Activated naive CD8-positive, alpha-beta T cell treated with anti-CD3 and anti-CD28 coated beads, Interleukin-2, amount 10 ng/mL, durations not matched to agents 7 days and 5 days (primary cell): ENCODE measurements at places on chromosomes 1 and 21. TPM values are rescaled to one million over a fixed set of nuclear protein-coding genes. Genes with fewer than 3 reads are reported as not detected.

DNA sequence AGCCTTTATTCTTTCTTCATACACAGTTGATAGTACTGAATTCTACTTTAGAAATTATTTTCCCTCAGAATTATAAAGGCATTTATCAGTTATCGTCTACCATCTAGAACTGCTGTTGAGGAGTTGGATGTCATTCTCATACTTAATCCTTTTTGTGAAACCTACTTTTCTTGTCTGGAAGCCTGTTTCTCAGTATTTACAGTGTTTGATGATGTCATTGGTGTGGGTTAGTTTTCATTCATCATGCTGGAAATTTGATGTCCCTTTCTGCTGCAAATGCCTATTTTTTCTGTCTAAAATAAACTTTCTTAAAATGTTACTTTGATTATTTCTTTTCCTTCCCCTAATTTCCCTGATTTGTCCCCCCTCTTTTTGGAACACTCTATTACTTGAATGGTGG lies 22.8 kb upstream of the ZNF281 start:
- H3K4me3 ChIP-seq, result no peak overlapping the region
- H3K27me3 ChIP-seq, result no peaks in the 10 kb centered on the region
- no peak overlapping the region for H3K27ac ChIP-seq
- H3K4me1 ChIP-seq, result peaks cover 5% of the 10 kb centered on the region
- peaks cover 1% of the 10 kb centered on the region for H3K36me3 ChIP-seq

DNA sequence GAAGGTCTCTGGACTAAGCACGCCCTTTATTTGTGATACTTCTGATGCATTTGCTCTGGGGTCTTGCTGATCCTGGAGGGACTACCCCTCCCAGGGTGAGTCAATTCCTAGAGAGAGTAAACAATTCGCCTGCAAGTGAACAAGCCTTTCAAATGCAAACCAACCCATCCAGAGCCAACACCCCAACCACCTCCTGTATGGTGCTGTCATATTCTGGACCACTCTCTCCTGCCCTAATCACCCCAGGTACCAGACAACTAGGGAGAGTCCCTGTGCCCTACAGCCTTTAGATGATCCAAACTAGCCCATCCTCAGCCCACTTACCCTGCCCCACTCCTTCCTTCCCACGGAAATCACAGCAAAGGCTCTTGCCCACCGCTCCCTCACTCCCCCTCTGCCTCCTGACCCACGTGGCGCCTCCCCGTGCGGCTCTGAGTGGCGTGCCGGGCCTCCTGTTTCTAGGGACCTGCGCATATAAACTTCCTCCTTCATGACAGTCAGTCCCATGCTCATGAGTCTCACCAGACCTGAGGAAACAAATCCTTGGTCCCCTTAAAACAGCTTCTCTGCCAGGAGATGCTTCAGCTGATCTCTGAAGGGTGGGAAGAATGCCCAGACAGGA lies 37.2 kb downstream of the ACTA1 start:
- H3K27me3 ChIP-seq, result peaks cover 51% of the 10 kb centered on the region
- DNase-seq, result no peak
- no peak overlapping the region for H3K4me3 ChIP-seq
- H3K27ac ChIP-seq, result no peak overlapping the region
- no peaks in the 10 kb centered on the region for H3K36me3 ChIP-seq

DNA sequence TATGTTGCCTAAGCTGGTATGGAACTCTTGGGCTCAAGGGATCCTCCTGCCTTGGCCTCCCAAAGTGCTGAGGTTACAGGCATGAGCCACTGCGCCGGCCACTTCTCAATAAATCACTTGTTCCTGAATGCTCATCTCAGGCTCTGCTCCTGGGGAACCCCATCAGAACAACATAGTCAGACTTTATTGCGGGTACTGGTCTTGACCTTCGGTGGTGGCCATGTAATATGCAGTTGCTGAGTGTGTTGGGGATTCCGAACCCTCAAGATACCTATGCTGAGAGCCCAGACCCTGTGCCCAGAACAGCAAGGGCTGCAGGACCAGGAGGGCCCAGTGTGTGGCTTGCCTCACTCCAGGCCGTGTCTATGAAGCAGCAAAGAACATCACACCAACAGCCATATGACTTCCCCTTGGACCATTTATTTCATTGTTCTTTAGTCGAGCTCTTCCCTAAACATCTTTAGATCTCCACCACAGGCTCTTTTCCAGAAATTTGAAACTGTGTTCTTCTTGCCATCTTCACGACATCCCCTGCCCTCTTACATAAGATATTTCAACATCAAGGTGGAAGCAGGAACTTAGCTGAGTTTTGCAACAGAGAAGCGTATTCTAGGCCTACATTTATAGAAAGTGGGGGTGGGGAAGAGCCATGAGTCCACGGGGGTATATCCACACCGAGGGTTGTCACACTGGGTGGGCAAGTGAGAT lies 12.7 kb upstream of the SDHB start:
- no peak overlapping the region for H3K4me3 ChIP-seq
- DNase-seq, result no peak
- H3K4me1 ChIP-seq, result peaks cover 10% of the 10 kb centered on the region
- H3K36me3 ChIP-seq, result no peaks in the 10 kb centered on the region

GRCh38 chr1:94434365-94435045 lies 16.3 kb downstream of the ABCD3 start:
- no peak overlapping the region for H3K4me3 ChIP-seq
- no peaks in the 10 kb centered on the region for H3K27me3 ChIP-seq
- DNase-seq, result no peak
- H3K27ac ChIP-seq, result no peak overlapping the region

DNA sequence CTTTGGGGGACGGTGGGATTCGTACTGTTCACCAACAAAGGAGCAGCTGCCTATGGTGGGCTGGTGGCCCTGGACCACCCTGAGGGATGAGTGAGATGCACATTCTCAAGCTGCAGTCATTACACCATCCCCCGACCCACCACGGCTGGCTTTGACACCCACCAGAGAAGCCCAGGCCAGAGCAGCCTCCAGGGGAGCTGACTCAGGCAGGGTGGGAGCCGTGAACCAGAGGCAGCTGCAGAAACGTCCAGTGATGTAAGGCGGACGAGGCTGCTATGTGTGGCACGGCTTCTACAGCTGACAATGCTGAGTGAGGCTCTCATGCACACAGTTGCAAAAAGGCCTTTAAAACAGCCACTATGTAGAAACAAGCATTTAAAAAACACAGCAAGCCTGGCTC lies 40.1 kb downstream of the CHAF1B start:
- H3K36me3 ChIP-seq, result peaks cover 4% of the 10 kb centered on the region
- peaks cover 14% of the 10 kb centered on the region for H3K4me1 ChIP-seq
- no peak overlapping the region for H3K4me3 ChIP-seq
- no peak overlapping the region for H3K27ac ChIP-seq

GRCh38 chr1:30191154-30191702 lies 532.2 kb downstream of the MATN1 start:
- peaks cover 7% of the 10 kb centered on the region for H3K4me1 ChIP-seq
- no peaks in the 10 kb centered on the region for H3K36me3 ChIP-seq
- peaks cover 2% of the 10 kb centered on the region for H3K27me3 ChIP-seq
- no peak overlapping the region for H3K27ac ChIP-seq
- no peak overlapping the region for H3K4me3 ChIP-seq

- DNase-seq, result no peak
- H3K4me1 ChIP-seq, result no peaks in the 10 kb centered on the region
- peaks cover 2% of the 10 kb centered on the region for H3K27me3 ChIP-seq
- no peak overlapping the region for H3K27ac ChIP-seq
- no peaks in the 10 kb centered on the region for H3K36me3 ChIP-seq
Measured at GRCh38 chr1:30264672-30265025, 458.7 kb downstream of the MATN1 start.

DNA sequence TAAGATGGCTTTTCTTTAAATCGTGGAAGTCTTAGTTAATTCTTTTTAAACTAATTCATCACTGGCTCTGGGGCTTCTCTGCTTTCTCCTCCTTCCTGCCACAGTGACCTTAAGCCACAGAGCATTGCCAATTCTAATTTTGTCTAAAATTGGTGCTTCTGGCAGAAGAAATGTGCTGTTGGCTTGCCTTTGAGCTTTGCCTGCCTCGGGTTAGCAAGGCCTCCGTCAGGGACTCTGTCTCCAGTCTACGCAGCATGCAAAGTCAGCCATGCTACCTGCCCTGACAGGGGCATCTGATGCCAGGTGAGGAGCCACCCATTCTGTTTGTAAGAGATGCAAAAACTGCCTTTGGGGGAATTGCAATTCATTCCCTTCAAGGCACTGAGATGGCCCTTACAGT lies 25.2 kb downstream of the CLDN14 start:
- H3K27me3 ChIP-seq, result peaks cover 10% of the 10 kb centered on the region
- no peak overlapping the region for H3K27ac ChIP-seq
- H3K4me1 ChIP-seq, result no peaks in the 10 kb centered on the region
- no peak for DNase-seq

DNA sequence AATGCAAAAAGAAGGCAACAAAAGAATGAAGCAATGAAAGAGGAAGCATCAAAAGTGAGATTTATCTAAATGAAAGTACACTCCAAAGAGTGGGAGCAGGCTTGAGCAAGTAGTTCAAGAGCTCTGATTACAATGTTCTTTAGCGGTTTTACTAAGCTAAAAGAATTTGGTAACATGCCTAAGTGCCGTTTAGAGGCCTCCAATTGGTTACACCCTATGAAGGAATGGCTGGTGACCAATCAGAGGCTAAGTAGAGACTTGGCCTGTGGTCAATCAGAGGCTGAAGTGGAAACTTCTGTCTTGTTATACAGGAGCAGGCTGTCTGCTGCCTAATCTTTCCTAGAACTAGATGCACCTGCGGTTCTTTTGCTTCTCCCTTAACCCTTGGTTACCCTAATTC lies 59.1 kb downstream of the PTGFR start:
- no peaks in the 10 kb centered on the region for H3K27me3 ChIP-seq
- no peak overlapping the region for H3K4me3 ChIP-seq
- no peaks in the 10 kb centered on the region for H3K36me3 ChIP-seq
- no peak for DNase-seq
- H3K27ac ChIP-seq, result no peak overlapping the region

GRCh38 chr1:204190212-204191211 lies 5.8 kb downstream of the KISS1 start:
- H3K36me3 ChIP-seq, result no peaks in the 10 kb centered on the region
- no peak overlapping the region for H3K27ac ChIP-seq
- H3K4me3 ChIP-seq, result no peak overlapping the region

DNA sequence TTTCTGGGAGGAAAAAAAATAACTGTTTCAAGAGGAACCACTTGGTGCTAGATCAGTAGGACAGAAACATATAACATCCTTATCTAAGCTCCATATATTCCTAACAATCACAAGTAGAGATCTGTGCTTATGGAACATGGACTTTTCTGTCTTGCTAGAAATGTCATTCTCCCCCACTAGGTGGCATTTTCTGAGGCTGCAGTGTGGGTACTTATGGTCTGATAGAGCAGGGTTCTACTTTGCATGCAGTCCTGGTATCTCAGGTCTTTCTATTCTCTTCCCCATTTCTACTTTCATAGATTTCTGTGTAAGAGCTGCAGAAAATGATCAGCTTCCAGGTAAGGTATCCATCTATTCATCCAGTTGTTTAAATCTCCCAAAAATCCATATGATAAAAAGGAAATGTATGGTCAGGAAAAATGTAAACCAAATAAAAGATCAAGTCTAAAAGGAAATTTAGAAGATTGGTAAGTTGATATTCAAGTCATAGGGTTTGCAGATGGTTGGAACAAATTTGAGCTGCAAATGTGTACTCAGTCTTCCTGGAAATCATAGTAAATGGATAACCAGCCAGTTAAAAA lies 1.5 kb downstream of the ZNF684 start:
- H3K27ac ChIP-seq, result no peak overlapping the region
- H3K4me3 ChIP-seq, result peak overlapping the region; percentile 98
- H3K4me1 ChIP-seq, result peaks cover 17% of the 10 kb centered on the region
- H3K27me3 ChIP-seq, result no peaks in the 10 kb centered on the region

GRCh38 chr1:15965228-15965767 lies 10.6 kb downstream of the ZBTB17 start:
- H3K36me3 ChIP-seq, result peaks cover 26% of the 10 kb centered on the region
- no peaks in the 10 kb centered on the region for H3K27me3 ChIP-seq
- H3K27ac ChIP-seq, result peak overlapping the region; percentile 91
- peaks cover 48% of the 10 kb centered on the region for H3K4me1 ChIP-seq

- peaks cover 6% of the 10 kb centered on the region for H3K27me3 ChIP-seq
- peaks cover 1% of the 10 kb centered on the region for H3K36me3 ChIP-seq
- H3K27ac ChIP-seq, result peak overlapping the region; percentile 68
- H3K4me1 ChIP-seq, result peaks cover 12% of the 10 kb centered on the region
- H3K4me3 ChIP-seq, result no peak overlapping the region
Measured at GRCh38 chr1:228989176-228989575, 253.9 kb downstream of the RHOU start.

DNA sequence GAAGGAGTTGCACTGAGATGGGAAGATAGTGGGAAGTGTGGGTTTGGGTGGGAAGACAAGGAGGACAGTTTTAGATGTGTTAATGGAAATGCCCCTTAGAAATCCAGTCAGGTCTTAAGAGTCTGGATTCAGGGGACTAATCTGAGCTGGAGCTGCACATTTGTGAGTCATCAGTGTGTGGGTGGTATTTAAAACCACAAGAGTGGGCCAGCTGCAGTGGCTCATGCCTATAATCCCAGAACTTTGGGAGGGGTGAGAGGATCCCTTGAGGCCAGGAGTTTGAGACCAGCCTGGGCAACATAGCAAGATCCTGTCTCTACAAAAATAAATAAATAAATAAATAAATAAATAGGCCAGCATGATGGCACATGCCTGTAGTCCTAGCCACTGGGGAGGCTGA lies 40.9 kb upstream of the SLC6A9 start:
- no peak for DNase-seq
- H3K27ac ChIP-seq, result no peak overlapping the region
- H3K4me3 ChIP-seq, result no peak overlapping the region
- H3K4me1 ChIP-seq, result peaks cover 10% of the 10 kb centered on the region
- peaks cover 35% of the 10 kb centered on the region for H3K27me3 ChIP-seq
- H3K36me3 ChIP-seq, result peaks cover 1% of the 10 kb centered on the region

- peaks cover 24% of the 10 kb centered on the region for H3K4me1 ChIP-seq
- no peak overlapping the region for H3K4me3 ChIP-seq
- no peaks in the 10 kb centered on the region for H3K27me3 ChIP-seq
- H3K36me3 ChIP-seq, result peaks cover 44% of the 10 kb centered on the region
- peak overlapping the region; percentile 67 for H3K27ac ChIP-seq
- DNase-seq, result no peak
Measured at GRCh38 chr1:41005876-41006275, 15.6 kb downstream of the SLFNL1 start.

GRCh38 chr1:170267317-170267716 lies 121.6 kb downstream of the NTMT2 start:
- DNase-seq, result no peak
- H3K36me3 ChIP-seq, result no peaks in the 10 kb centered on the region
- H3K4me1 ChIP-seq, result no peaks in the 10 kb centered on the region
- H3K27ac ChIP-seq, result no peak overlapping the region
- H3K27me3 ChIP-seq, result no peaks in the 10 kb centered on the region

GRCh38 chr21:41676198-41676597 lies 90.7 kb downstream of the RIPK4 start:
- H3K27me3 ChIP-seq, result peaks cover 27% of the 10 kb centered on the region
- H3K27ac ChIP-seq, result no peak overlapping the region
- H3K36me3 ChIP-seq, result no peaks in the 10 kb centered on the region
- no peak for DNase-seq
- peaks cover 11% of the 10 kb centered on the region for H3K4me1 ChIP-seq

- no peak for DNase-seq
- peaks cover 11% of the 10 kb centered on the region for H3K4me1 ChIP-seq
- no peaks in the 10 kb centered on the region for H3K27me3 ChIP-seq
- H3K4me3 ChIP-seq, result no peak overlapping the region
- no peak overlapping the region for H3K27ac ChIP-seq
- H3K36me3 ChIP-seq, result peaks cover 16% of the 10 kb centered on the region
Measured at GRCh38 chr1:167420510-167420909, 97.8 kb downstream of the CD247 start.

PEAR1 gene
- 0.28 TPM for total RNA-seq

ALPL gene
- total RNA-seq, result not detected

ZMYND12 gene
- 0.44 TPM for total RNA-seq

AMY1A gene
- not detected for total RNA-seq

HMCN1 gene
- total RNA-seq, result 0.55 TPM

CDA gene
- total RNA-seq, result not detected

FCRL6 gene
- 7.3 TPM for total RNA-seq

PKNOX1 gene
- total RNA-seq, result 23.2 TPM

FGR gene
- total RNA-seq, result 4.7 TPM

ATXN7L2 gene
- total RNA-seq, result 10.4 TPM

RIMS3 gene
- 6.9 TPM for total RNA-seq

PDC gene
- total RNA-seq, result not detected
